ENCODE measurements at places on chromosomes 2 and 18. TPM values are rescaled to one million over a fixed set of nuclear protein-coding genes. Genes with fewer than 3 reads are reported as not detected.
A peak's percentile ranks its signal among the peaks of the same experiment; 100 is the strongest.

Gene TUBA3E
- total RNA-seq = not detected

Gene LAMA3
- total RNA-seq = 110 TPM

Gene FBXO36
- 6.3 TPM for total RNA-seq

Gene ACOXL
- 10.6 TPM for total RNA-seq

Gene RPL37A
- 2,219 TPM for total RNA-seq

Gene PKP4
- total RNA-seq = 96.4 TPM

- H3K4me1 ChIP-seq = no peaks in the 10 kb centered on the region
- no peak for DNase-seq
- H3K4me3 ChIP-seq = no peak overlapping the region
- no peak overlapping the region for H3K27ac ChIP-seq
Observed at GRCh38 chr18:13269521-13270011, 51.0 kb downstream of the LDLRAD4 start.

DNA sequence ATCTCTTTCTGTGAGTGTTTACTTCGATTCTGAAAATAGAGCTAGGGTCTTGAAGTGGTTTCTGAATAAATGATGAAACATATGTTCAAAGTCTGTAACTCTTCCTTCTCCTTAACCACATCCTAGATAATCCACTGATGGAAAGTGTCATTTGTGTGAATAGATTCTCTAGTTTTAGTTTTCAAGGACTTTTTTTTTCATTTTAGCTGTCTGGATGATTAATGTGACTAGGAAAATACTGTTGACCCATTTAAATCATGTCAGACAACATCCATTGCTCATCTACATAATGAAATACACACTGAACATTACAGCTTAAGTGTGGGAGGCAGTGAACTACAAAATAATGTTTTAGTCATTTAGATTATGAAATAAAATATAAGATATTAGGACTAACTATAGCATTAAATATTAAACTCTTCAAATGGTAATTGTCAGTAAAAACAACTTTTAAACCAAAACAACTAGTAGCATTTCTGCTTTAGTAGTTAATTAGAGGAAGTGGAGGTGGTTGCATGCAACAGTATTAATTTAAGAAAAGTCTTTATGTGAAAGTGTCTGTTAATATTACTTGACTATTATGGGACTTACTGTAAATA is 39.1 kb upstream of the DLX1 start:
- no peak overlapping the region for H3K27ac ChIP-seq
- H3K36me3 ChIP-seq = no peaks in the 10 kb centered on the region
- H3K27me3 ChIP-seq = no peaks in the 10 kb centered on the region
- no peaks in the 10 kb centered on the region for H3K4me1 ChIP-seq

DNA sequence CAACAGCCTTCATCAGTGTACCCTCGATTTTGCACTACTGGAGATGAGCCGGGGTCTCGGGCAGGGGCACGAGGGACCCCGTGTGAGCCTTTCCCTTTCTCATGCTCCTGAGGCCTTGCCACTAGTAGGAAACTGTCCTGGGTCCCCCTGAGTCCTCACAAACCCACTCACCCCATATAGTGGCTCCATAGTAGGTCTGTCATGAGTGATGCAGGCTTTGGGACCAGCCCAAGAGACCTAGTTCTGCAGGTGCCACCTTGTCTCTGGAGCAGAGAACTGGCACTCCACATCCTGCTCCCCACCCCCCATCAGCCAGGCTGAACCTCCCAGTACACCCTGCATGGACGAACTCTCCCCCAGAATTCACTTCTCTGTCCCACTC is 187.1 kb downstream of the SMAD7 start:
- DNase-seq = no peak
- H3K27me3 ChIP-seq = no peaks in the 10 kb centered on the region
- peak overlapping the region; percentile 2 for H3K27ac ChIP-seq
- no peak overlapping the region for H3K4me3 ChIP-seq
- H3K36me3 ChIP-seq = no peaks in the 10 kb centered on the region

DNA sequence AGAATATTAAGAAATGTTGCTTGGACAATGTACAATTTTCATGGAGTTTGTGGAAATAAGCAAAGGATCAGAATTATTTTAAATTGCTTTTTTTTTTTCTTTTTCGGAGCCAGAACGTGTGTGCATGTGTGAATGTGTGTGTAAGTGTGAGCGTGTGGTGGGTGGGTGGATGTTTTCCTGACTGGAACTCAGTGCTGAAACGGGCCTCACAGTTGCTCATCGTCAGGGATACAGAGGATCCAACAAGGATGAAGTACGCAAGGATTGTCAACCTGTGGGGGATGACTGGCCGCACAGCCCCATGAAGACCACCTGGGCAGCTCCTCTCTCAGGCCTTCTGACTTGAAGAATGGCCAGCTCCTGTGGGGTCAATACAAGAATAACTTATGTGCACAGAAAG is 17.5 kb downstream of the IL1B start:
- no peak for DNase-seq
- H3K4me1 ChIP-seq = no peaks in the 10 kb centered on the region
- H3K36me3 ChIP-seq = no peaks in the 10 kb centered on the region
- no peaks in the 10 kb centered on the region for H3K27me3 ChIP-seq
- H3K4me3 ChIP-seq = no peak overlapping the region
- H3K27ac ChIP-seq = no peak overlapping the region

DNA sequence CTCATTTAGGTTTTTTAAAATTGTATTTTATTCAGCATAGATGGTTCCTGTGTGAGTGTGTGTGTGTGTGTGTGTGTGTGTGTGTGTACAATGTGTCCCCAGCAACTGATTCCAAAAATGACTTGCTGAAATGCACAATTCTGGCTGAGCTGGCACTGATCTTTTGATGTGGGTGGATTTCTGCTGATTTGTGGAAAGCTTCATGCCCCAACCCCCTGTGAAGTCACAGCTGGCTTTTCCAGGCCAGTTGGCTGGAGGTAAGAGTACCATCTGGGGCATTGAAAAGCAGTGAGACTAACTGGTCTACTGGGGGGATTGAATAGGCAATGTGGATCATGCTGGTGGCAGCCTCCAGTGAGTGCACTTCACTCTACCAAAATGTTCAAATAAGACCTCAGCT is 187.2 kb downstream of the LRRTM1 start:
- no peaks in the 10 kb centered on the region for H3K27me3 ChIP-seq
- no peaks in the 10 kb centered on the region for H3K36me3 ChIP-seq
- no peak overlapping the region for H3K27ac ChIP-seq
- no peak overlapping the region for H3K4me3 ChIP-seq
- H3K4me1 ChIP-seq = no peaks in the 10 kb centered on the region

GRCh38 chr2:26399771-26400376 is 1.8 kb upstream of the DRC1 start:
- no peak overlapping the region for H3K27ac ChIP-seq
- H3K27me3 ChIP-seq = peaks cover 2% of the 10 kb centered on the region
- no peaks in the 10 kb centered on the region for H3K4me1 ChIP-seq
- H3K36me3 ChIP-seq = peaks cover 3% of the 10 kb centered on the region
- H3K4me3 ChIP-seq = no peak overlapping the region

DNA sequence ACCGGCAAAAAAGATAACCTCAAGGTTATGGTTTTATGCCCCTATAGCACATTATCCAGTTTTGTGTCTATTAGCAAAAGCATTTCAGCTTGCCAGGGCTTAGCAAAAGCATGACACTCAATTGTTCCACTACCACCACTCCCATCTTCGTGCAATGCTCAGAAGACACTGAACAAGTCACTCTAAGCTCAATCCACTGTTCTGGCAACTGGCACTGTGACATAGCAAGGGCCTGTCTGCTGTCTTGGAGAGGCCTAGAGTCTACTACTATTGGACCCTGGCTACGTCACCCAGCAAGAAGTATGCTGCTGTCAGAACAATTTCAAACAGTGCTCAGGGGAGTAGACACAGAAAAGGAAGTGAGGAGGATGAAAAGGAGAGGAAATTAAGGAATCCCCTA is 103.5 kb upstream of the PPP1CB start:
- H3K4me3 ChIP-seq = no peak overlapping the region
- H3K36me3 ChIP-seq = no peaks in the 10 kb centered on the region
- no peak overlapping the region for H3K27ac ChIP-seq
- DNase-seq = no peak
- no peaks in the 10 kb centered on the region for H3K27me3 ChIP-seq

GRCh38 chr18:12474146-12474545 is 66.4 kb downstream of the PRELID3A start:
- peaks cover 16% of the 10 kb centered on the region for H3K36me3 ChIP-seq
- no peak for DNase-seq
- no peaks in the 10 kb centered on the region for H3K4me1 ChIP-seq
- no peaks in the 10 kb centered on the region for H3K27me3 ChIP-seq
- no peak overlapping the region for H3K4me3 ChIP-seq

GRCh38 chr2:239586651-239587310 is 186.0 kb upstream of the HDAC4 start:
- H3K36me3 ChIP-seq = no peaks in the 10 kb centered on the region
- H3K27me3 ChIP-seq = no peaks in the 10 kb centered on the region
- H3K4me3 ChIP-seq = no peak overlapping the region
- no peak for DNase-seq
- no peak overlapping the region for H3K27ac ChIP-seq

DNA sequence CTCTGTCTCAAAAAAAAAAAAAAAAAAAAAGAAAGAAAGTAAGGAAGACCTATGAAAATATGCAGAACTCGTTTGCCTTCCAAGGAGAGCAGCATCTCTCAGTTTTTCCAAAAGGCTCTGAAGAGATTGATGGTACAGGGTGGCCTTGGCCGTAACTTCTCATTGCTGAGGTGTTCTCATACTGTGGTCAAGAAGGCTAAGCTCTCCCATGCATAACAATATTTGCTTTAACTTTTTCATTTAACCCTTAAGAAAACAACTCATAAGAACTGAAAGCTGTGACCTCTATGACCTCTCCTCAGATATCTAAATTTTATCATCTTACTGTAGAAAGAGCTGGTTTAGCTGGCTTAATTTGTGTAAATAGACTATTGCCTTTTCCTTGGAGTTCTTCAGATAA is 37.1 kb upstream of the GATA6 start:
- no peaks in the 10 kb centered on the region for H3K27me3 ChIP-seq
- DNase-seq = no peak
- H3K27ac ChIP-seq = no peak overlapping the region
- no peaks in the 10 kb centered on the region for H3K4me1 ChIP-seq
- no peak overlapping the region for H3K4me3 ChIP-seq

DNA sequence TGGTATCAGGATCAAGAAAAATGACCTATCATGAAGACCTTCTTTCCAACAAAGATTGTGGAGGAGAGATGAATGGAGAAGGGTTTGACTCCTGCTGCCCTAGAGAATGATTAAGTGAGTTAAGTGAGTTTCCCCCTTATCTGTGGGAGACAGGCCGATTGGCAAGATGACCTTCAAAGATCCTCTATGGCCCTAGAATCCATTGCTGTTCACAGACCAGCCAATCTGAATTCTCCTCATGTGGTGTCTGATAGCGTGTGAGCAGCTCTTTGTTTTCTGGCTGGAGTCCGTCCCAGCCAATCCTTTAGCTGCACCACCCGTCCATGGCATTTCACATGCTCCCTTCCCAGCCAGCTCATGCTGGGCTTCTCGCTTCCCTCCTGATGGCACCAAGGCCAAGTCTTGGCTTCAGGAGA is 79.4 kb downstream of the MARCHF4 start:
- no peaks in the 10 kb centered on the region for H3K27me3 ChIP-seq
- H3K4me3 ChIP-seq = no peak overlapping the region
- no peaks in the 10 kb centered on the region for H3K4me1 ChIP-seq
- no peak overlapping the region for H3K27ac ChIP-seq
- no peak for DNase-seq
- H3K36me3 ChIP-seq = no peaks in the 10 kb centered on the region

DNA sequence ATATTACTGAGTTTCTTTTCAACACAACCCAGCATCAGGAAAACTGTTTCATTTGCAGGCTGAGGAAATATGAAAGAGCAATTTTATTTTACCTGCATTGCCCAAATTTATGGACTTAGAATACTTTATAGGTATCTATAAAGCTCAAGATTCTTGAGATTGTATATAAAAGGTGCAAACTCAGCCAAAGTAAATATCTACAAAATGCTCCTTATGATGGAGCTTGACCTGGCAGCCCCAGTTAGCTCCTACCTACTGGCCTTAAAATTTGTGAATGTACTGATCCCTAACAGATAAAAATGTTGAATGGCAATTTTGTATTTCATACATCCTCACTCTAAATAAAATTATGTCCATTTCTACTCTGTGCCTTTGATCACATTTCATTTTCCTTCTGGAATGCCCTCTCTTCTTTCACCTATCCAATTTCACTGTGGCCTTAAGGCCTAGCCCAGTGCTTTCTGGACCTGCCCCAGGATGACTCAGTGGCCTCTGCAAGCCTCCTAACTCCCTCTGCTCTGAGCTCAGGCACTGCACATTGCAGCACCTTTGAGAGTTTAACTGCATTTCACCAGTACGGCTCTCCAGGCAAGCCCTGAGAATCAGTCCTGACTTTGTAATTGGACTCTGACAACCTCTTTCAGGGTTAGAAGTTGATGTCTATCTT is 125.9 kb downstream of the ANTXR1 start:
- no peak overlapping the region for H3K27ac ChIP-seq
- H3K4me3 ChIP-seq = no peak overlapping the region
- no peaks in the 10 kb centered on the region for H3K36me3 ChIP-seq
- H3K27me3 ChIP-seq = no peaks in the 10 kb centered on the region

DNA sequence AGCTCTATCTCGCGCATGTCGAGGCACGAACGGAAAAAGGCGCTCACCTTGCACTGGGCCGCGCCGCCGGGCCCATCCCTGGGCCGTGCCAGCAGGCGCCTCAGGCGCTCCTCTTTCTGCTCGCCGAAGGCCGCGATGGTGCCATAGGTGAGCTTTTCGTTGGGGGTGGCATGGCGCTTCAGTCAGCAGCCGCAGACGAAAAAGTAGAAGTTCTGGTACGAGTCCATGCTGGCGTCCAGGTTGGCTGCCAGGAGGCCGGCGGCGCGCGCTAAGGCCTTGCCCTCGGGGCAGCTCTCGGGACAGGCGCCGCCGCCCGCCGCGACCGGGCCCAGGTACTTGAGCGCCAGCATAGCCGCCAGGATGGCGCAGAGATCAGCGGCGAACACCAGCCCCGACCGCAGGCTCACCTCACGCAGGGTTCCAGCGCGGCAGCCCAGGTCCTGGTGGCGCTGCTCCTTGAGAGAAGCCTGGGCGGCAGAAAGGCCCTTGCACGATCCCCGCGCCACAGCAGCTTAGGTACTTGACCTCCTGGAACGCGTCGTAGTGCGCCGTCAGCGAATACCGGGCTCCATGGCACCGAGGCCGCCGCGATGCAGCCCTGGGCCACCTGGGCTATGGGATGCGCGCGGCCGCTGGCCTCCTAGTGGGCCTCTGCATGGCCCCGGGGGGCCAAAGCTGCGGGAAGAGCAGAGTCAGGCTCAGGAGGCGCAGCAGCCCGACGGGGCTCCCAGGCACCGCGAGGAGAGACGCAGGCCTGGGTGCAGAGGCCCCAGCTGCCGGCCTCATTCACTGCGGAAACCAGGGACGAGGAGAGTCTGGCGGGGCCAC is 12.8 kb downstream of the ALPG start:
- H3K27me3 ChIP-seq = peaks cover 14% of the 10 kb centered on the region
- no peak overlapping the region for H3K4me3 ChIP-seq
- peaks cover 11% of the 10 kb centered on the region for H3K4me1 ChIP-seq
- DNase-seq = no peak

DNA sequence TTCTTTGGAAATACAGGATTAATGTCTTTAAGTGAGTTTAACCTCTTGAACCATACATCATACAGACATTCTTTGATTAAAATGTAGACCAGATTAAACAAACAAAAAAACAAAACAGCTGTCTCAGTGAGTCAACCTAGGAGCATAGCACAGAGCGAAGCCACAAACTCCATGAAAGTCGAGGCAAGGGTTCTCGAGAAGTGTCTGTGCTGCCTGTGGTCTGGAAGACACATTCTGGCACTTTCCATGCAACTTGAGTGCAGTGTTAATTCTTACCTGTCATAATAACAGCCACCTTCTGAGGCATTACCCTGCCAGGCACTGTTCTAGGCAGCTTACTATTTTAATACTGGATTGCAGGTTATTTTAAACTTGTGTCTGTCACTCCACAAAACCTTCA is 435.5 kb upstream of the MMADHC start:
- no peak for DNase-seq
- H3K36me3 ChIP-seq = no peaks in the 10 kb centered on the region
- H3K27me3 ChIP-seq = no peaks in the 10 kb centered on the region
- H3K27ac ChIP-seq = no peak overlapping the region
- no peak overlapping the region for H3K4me3 ChIP-seq

Data from lung (tissue), 17 donors.